ENCODE measurements at places on chromosomes 12 and 14.
A peak's percentile ranks its signal among the peaks of the same experiment; 100 is the strongest.

GRCh38 chr14:104774453-104775072, 21.0 kb downstream of the AKT1 start:
- no peak for DNase-seq

DNA sequence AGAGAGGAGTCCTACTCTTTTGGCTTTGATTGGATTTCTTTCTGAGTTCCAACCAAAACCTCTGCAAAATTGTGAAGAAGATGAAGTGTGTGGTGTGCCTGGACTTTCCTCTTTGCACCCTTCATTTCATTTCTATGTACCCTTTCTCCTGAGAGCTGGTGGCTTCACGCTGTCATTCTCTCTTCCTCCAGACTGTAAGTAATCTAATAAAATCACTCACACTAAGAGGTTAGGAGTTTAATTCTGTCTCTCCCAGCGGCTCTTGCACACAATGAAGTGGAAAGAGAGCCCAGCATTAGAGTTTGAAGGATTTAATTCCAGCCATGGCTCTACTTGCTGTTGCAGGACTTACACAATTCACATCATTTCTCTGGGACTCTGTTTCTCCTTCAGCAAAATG, 37.8 kb upstream of the CRADD start:
- DNase-seq, result no peak

- no peak for DNase-seq
Measured at GRCh38 chr12:10409392-10409791, at the start of gene KLRC4. Gene KLRC4, minus strand, starts transcription at chr12:10409757. Its CDS starts 182 bp downstream, at chr12:10409575.

GRCh38 chr14:61467296-61467695, 145.9 kb downstream of the PRKCH start:
- DNase-seq, result no peak

DNA sequence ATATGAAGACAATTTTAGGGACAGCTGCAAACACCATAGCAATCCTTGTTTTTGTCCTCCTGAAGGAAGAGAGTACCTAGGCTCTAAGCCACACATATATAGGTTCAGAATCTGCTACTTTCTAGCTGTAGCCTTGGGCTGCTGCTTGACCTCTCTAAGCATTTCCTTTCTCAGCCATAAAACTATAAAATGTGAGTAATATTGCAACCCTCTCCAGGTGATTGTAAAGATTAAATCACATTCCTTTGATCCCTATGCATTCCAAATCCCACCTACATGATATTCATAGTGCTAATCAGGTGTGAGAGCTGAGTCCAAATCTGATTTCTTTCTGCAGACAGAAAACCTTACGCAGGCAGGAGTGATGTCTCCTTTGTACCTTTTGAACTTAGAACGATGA, 913.5 kb downstream of the VRK1 start:
- DNase-seq, result no peak

DNA sequence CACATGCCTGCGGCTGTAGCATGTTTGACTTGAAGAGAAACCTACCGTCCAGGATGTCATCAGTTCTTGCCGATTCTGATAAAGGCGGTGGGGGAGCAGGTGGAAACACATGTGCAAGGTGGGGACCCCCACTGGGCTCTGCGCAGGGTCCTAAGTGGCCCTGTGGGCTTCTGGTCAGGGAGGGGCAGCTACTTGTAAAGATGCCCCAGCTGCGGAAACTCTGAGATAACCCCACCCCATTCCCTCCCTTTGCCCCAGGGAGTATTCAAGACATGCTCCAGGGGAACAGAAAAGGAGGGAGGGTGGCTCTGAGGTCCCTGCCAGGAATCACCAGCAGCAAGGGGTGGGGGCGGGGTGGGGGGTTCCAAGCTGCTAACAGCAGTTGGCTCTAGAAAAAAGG, 67.6 kb downstream of the PIWIL1 start:
- DNase-seq, result no peak

GRCh38 chr12:84397263-84397662, 515.3 kb downstream of the SLC6A15 start:
- DNase-seq, result no peak

DNA sequence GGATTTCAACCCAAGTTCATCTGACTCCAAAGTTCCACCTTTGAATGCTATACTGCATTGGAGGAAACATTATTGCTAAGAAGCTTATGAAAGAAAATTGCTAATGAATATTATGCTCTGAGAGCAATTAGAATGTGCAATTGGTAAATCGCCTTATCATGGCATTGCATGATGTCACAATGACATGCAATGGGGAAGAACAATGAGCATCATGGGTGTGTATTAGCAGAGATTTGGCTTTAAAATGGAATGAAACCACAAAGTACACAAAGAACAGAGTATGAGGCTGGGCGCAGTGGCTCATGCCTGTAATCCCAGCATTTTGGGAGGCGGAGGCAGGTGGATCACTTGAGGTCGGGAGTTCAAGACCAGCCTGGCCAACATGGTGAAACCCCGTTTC, 34.7 kb downstream of the FOS start:
- DNase-seq, result no peak

DNA sequence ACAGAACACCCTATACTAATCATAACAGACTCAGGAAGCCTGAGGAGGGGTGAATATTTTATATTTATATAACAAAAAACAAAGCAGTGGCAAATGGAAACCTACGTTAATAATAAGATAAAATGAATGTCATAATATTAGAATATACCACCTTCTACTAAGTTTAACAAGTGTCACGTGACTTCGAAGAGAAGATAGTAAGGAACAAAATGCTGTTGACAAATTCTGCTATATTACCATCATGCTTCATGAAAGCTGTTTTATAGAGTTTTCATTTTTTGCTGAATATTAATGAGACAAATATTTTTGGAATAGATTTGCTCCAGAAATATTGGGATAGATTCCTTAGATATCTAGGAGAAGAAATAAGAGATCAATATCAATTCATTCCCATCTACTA, 450.6 kb upstream of the DCN start:
- DNase-seq, result no peak

DNA sequence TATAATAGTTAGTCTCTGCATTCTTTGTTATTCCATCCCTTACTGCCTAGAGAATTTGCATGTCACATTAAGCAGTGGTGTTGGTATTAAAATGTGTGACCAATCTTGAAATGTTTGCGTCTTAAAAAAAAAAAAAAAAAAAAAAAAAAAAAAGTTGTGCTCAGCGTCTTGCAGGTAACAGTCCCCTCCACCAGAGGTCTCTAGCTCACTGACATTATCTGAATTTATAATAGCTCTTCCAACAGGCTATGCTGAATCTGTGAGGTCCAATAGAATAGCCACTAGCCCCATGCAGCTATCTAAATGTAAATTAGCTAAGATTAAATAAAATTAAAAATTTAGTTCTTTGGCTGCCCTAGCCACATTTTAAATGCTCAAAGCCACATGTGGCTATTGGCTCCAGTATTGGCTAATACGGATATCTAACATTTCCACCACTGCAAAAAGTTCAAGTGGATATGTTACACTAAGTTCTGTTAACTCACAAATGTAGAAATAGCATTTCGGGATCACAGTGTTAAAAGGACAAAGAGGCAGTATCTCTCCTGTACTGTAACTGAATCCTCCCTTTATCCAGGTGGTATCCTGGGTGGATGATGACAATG, 28.7 kb downstream of the NKX2-8 start:
- no peak for DNase-seq

DNA sequence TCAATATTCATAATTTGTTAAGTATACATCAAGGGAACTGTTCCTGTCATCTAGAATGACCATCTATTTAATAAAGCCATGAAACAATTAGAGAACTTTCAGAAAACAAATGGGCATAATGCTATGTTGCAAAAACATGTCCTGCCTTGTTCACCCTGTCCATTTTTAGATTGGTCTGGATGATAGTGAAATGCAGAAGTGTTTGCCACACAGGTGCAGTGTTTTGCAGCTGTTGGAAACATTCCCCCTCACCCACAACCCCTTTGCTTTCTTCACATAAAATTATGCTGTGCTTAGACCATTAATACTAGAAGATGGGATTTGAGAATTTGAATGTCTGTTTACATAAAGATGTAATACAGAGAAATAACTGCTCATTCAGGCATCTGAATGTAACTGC, 36.5 kb downstream of the LEMD3 start:
- no peak for DNase-seq

GRCh38 chr14:104135904-104136471, 2.4 kb upstream of the KIF26A start:
- DNase-seq, result no peak

- DNase-seq, result no peak
Measured at GRCh38 chr12:52193991-52194390, 2.2 kb upstream of the KRT80 start.

- no peak for DNase-seq
Measured at GRCh38 chr14:26549571-26549970, 48.3 kb downstream of the NOVA1 start.

DNA sequence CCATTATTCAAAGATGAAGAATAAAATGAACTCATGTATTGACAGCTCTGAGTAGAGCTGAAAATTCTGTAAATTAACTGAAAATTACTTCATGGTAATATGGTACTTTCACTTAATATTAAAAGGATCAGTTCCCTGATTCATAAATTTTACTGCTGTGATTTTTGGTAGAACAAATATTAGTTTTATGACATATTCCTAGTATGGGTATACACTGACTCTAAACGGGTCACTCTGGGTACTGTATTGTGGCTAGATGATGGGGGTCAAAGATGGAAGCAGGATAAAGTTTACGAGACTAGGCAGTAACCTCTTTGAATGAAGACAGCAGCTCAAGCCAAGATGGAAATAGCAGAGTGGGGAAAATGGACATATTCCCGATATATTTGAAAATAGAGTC, 135.5 kb downstream of the NUAK1 start:
- no peak for DNase-seq

GRCh38 chr12:112823582-112824149, 32.1 kb downstream of the RPH3A start:
- no peak for DNase-seq

DNA sequence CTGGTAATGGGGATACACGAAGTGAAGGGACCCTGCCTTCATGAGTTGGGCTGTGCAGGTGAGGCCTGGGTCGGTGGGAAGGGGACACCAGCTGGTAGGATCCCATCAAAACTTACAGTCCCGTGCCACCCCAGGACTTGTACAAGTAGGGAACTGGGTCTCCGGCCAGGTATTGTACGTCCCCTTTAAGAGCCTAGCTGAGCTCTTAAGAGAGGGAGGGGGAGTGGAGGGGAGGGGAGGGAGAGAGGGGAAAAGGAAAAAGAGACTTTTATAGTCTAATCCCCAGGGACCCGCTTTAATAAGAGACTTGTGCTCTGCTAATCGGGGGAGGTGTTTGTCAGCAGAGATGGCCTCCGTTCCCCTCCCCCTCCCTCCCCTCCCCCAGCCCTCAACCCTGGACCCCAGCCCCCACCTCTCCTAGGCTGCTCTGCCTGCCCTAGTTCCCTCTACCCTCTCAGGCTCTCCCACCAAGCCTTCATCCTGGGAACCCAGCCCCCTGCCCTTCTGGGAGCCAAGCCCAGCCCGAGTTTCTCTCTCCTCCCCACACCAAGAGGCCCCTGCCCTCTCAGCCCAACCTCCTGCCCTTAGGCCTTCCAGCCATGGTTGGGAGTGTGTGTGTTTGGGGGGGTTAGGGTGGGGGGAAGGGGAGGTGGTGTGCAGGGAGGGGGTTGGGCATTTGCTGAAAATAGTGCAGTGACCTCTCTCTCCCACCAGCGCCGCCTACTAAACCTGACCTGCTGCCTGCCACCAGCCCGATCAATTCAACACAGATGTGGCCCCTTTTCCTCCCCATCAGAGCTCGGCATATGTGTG, 2.6 kb downstream of the GDF11 start:
- no peak for DNase-seq

- no peak for DNase-seq
Measured at GRCh38 chr12:56723889-56724700, 1.0 kb downstream of the NACA start.

- no peak for DNase-seq
Measured at GRCh38 chr14:48874711-48875110, 711.5 kb downstream of the RPS29 start.

- DNase-seq, result no peak
Measured at GRCh38 chr12:74317078-74317601, 220.5 kb upstream of the ATXN7L3B start.

GRCh38 chr12:67593461-67594330, 54.8 kb upstream of the DYRK2 start:
- DNase-seq, result no peak

DNA sequence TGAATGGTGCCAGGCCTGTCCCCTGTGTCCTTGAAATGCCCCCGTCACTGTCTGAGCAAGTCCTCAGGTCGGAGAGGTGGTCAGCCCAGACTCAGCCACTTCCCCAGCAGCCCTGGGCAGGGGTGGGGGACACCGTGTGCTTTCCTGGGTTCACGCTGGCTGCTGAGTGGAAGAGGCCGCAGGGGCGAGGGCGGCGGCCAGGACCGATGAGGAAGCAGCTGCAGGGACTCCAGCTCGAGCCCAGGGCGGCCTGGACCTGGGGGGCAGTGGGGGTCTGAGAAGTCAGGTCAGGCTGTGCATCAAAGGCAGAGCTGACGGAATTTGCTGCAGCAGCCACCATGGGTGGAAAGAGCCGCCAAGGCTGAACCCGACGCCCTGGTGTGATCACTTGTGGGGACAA, 28.4 kb downstream of the NOC4L start:
- no peak for DNase-seq

- no peak for DNase-seq
Measured at GRCh38 chr12:7495136-7495535, 8.4 kb downstream of the CD163 start.

DNA sequence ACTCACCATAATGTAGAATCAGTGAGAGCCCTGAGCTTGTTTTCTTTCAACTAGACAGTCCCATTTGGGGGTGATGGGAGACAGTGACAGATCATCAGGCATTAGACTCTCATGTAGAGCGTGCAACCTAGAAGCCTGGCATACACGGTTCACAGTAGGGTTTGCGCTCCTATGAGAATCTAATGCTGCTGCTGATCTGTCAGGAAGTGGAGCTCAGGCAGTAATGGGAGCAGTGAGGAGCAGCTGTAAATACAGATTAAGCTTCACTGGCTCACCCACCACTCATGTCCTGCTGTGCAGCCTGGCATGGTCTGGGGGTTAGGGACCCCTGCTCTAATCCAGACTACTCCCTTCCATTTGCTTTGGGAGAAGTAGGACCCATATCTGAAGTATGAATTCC, 55.6 kb downstream of the FNTB start:
- no peak for DNase-seq

DNA sequence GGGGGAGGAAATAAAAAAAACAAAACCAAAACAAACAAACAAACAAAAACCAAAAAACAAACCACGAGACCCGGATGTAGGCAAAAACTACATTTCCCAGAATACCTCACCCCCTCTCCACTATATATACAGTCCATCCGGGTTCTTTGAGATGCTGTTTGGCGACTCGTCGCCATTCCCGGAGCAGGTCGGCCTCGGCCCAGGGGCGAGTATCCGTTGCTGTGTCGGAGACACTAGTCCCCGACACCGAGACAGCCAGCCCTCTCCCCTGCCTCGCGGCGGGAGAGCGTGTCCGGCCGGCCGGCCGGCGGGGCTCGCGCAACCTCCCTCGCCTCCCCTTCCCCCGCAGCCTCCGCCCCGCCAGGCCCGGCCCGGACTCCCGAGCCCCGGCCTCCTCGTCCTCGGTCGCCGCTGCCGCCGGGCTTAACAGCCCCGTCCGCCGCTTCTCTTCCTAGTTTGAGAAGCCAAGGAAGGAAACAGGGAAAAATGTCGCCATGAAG, at the start of gene RNF10:
RNF10 (plus strand) TSS at position 154 of the 500 bp plus-strand sequence. CDS start 456 bp downstream, outside the sequence.
- peak; percentile 56 for DNase-seq

GRCh38 chr12:57110104-57111030, 795 bp downstream of the STAT6 start:
- DNase-seq, result peak; percentile 66
